ENCODE measurements at places on chromosomes 11 and 22.

GRCh38 chr11:132579634-132580327, 952.5 kb downstream of the OPCML start:
- DNase-seq = no peak

- DNase-seq = no peak
Measured at GRCh38 chr11:117669062-117669461, 128.0 kb downstream of the DSCAML1 start.

- no peak for DNase-seq
Measured at GRCh38 chr22:28742562-28742962, 723 bp downstream of the HSCB start.

DNA sequence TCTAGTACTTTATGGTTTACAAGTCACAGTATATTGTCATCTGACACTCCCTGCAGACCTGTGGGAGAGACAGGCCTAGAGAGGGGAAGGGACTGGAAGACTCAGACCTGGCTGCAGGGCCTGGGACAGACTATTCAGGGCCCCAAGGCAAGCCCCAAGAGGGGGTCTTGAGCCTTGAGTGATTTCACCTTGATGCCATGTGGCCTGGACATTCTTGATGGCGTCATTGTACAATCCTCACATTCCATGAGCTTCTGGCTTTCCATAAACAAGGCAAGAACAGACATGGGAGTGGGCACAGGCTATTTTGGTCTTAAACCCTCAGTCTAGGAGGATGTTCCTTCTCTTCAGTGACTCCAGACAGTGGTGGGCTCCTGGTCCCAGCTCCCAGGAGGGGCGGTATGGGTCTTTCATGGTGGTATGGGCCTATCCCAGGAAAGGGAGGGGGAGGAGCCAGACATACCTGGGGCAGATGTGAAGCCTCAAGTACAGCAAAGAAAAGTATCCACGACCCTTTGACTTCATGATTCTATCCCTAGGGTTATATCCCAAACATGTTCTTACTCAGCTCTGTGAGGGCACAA, 1.8 kb upstream of the TBC1D10A start:
- DNase-seq = no peak

- no peak for DNase-seq
Measured at GRCh38 chr11:112298535-112298934, 37.9 kb upstream of the PLET1 start.

DNA sequence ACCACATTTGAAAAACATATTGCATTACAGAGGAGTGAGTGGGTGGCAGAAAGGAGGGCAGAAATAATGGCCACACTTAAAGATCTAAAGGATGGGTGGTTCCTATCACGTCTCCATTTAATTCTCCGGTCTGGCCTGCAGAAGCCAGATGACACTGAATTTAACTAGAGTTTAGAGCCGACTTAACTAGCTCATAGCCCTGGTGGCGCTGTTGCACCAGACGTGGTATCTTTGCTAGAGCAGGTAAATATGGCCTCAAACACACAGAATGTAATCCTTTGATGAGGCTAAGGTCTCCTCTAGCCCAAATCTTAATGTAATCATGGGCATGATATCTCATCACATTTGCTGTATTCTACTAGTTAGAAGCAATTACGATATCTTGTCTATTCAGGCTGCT, 51.5 kb upstream of the GAL start:
- no peak for DNase-seq

- DNase-seq = no peak
Measured at GRCh38 chr11:16191212-16191867, 165.0 kb downstream of the SOX6 start.

DNA sequence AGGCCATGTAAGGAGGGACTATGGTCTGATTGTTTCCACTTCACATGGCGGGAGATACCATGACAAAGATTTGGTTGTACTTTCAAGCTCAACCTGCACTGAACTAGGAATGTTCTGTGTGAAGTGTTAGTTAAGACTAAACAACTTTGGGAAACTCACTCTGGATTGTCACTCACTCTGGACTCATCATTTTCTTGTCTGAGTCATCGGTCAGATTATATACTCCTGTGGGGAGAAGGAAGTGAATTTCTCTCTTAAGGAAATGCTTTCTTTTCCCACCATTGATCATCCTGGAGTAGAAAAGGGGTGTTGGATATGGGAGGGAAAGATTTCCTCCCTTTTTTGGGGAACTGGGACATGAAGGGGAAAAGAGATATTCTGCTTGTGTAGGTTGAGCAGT, 26.9 kb upstream of the CAT start:
- DNase-seq = no peak

- no peak for DNase-seq
Measured at GRCh38 chr22:42375982-42376381, 56.2 kb downstream of the NFAM1 start.

- no peak for DNase-seq
Measured at GRCh38 chr11:76810151-76810853, 27.1 kb downstream of the TSKU start.

GRCh38 chr11:125320347-125321076, 156.0 kb downstream of the PKNOX2 start:
- no peak for DNase-seq

DNA sequence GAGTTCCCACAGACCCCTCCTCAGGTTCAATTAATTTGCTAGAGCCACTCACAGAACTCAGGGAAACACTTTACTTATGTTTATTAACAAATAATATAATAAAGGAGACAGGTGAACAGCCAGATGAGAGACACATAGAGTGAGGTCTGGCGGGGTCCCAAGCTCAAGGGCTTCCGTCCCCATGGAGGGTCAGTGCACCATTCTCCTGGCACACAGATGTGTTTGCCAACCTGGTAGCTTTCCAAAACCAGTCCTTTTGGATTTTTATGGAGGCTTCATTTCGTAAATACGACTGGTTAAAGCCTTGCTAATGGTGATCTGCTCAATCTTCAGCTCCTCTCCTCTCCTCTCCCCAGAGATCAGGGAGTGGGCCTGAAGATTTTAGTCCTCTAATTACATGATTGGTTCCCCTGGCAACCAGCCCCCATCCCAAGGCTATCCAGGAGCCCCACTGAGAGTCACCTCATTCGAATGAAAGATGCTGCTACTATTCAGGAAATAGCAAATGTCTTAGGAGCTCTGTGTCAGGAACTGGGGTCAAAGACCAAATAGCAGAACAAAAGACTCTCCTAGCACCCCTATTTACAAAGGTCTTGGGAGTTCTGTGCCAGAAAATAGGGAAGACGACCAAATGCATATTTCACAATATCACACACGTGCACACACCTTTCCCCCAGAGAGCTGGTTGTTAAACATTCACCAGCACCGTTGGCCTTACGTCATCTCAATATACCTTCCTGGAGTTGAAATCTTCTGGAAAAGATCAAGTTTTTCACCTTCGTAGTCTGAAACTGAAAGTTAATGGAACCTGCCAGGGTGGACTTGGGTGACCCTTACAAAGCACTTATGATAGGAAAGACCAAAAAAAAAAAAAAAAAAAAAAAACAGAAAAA, 23.8 kb upstream of the CAPRIN1 start:
- no peak for DNase-seq

DNA sequence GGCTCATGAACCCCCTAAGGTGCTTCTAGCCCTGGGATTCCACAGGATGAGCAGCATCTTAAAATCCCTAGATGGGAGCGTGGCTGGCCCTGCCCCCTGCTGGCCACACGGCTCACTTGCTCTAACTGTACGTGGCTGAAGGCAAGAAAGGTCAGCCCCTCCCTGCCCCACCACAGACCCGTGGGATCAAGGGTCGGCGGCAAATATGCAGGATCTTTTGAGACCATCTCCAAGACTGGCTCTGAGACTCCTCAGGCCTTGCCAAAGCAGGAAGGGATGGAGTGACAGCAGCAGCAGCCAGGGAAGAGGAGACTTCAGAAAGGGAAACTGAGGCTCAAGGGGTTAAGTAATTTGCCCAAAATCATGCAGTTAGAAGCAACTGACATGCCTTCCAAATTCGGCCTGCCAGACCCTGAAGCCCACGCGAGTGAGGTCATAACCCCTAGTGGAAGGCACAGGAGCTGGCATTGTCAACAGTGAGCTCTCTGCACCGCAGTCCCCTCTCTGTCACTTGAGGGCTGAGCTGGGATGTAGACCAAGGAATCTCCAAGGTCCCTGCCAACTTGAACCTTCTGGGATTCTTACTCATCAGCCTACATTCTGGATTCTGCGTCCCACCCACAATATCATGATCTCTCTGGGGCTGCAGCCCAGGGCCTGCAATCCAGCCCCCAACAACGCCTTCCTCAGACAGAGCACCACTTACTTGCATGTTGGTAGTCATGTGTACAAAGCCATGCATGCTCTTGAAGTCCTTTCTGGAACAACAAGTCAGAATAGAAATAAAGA, 31.4 kb downstream of the CREB3L1 start:
- no peak for DNase-seq

DNA sequence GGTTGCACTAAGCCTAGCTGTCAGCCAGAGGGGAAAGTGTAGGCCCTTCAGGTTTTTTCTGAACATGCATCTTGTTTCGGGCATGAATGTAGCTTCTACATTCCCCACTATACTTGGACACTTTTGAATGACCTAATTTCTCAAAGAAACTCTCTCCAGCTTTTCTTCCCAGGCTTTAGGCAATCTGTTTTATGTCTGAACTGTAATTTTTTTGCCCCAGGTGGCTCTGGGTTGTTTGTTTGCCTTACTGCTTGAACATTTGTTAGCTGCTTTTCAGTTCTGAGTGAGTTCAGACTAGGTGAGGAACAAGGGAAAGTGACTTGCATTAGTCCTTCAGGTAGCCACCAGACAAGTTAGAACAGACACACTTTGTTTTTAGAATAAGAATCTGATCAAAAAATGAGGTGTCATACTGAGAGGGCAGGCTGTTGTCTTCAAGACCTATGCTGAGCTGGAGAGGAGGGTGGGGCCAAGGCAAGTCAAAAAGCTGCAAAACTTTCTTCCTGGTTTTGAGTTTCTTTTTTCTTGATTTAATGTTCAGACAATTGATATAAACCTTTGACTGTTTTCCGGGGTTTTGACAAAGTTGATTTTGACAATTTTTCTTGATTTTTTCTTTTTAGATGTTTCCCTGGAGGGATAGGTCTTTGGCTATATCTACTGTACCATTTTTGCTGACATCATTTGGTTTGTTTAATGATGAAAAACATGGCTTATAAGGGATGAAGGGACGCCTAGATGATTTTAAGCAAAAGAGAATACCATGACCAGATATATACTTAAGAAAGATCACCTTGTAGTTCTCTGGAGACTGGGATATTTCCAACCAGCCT, 182.8 kb downstream of the WNT11 start:
- DNase-seq = no peak

DNA sequence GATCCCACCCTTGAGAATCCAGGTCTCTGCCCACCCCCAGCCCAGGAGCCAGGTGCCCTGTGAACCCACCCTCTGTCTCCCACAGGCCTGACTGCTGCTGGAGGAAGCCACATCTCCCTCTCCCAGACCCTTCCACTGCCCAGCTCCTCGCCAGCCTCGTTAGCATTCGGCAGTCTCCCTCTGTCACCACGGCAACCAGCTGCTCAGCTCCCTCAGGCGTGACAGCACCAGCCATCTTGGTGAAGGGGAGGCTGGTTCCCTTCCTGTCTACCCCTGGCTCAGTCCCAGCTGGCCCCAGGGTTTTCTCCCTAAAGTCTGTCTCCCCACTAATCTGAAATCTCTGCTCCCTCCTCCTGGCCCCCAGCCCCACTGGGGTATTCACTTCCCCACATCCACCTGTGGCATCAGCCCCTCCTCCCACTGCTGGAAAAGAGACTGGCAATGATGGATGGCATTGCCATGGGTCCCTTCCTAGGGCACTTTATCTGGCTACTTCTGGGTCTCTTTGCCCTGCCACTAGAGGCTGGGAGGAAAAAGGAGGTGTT, 28.1 kb downstream of the NRXN2 start:
- DNase-seq = no peak

DNA sequence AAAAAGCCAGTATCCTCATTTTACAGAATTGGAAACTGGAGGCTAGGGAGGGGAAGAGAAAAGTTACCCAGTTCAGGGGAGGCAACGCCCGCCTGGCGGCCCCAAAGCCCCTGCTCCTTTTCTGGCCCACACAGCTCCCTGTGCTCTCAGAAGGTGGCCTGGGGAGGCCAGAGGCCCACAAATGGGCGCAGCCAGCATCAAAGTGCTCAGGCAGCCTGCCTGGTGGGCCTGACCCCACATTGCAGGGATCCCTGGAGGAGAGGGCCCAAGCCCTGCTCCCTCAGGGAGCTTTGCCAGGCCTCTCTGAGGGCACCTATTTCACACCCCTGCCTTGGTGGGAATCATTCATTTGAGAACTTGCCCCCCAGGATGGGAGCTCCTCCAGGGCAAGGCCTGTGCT, 42.5 kb downstream of the ARRB1 start:
- DNase-seq = no peak

DNA sequence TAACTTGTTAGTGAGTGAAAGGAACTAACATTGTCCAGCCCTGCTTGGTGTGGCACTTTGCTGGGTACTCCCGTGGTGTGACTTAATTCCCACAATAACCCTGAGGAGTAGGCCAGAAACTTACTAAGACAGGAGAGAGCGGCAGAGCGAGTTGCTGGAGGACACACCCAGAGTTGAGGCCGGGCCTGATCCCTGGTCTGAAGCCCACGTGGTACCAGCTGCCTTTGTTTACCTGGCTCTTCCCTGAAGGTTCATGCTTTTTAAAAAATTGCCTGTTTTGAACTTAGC, 594 bp downstream of the MPST start:
- no peak for DNase-seq

- DNase-seq = no peak
Measured at GRCh38 chr11:119529063-119529845, 106.3 kb upstream of the THY1 start.

All from brain pericyte (primary cell).